ENCODE measurements at places on chromosomes 2 and 18. TPM values are rescaled to one million over a fixed set of nuclear protein-coding genes. Genes with fewer than 3 reads are reported as not detected.

Gene MALL
- 9.5 TPM for total RNA-seq

Gene TMEFF2
- total RNA-seq: not detected

Gene SMPD4
- 38.2 TPM for total RNA-seq

Gene EML4
- 38.0 TPM for total RNA-seq

Gene UPP2
- not detected for total RNA-seq

Gene SDC1
- total RNA-seq: 27.5 TPM

Gene GCFC2
- total RNA-seq: 25.2 TPM

Gene IL1A
- not detected for total RNA-seq

Gene C2orf66
- not detected for total RNA-seq

Gene LIPT1
- total RNA-seq: 10.9 TPM

Gene TOGARAM2
- total RNA-seq: 0.68 TPM

Gene CABYR
- total RNA-seq: 2.2 TPM

Gene IL18R1
- 23.5 TPM for total RNA-seq
